Cerebellar cortex (tissue), 1 donor: ENCODE measurements at places on chromosomes 16 and 17.

DNA sequence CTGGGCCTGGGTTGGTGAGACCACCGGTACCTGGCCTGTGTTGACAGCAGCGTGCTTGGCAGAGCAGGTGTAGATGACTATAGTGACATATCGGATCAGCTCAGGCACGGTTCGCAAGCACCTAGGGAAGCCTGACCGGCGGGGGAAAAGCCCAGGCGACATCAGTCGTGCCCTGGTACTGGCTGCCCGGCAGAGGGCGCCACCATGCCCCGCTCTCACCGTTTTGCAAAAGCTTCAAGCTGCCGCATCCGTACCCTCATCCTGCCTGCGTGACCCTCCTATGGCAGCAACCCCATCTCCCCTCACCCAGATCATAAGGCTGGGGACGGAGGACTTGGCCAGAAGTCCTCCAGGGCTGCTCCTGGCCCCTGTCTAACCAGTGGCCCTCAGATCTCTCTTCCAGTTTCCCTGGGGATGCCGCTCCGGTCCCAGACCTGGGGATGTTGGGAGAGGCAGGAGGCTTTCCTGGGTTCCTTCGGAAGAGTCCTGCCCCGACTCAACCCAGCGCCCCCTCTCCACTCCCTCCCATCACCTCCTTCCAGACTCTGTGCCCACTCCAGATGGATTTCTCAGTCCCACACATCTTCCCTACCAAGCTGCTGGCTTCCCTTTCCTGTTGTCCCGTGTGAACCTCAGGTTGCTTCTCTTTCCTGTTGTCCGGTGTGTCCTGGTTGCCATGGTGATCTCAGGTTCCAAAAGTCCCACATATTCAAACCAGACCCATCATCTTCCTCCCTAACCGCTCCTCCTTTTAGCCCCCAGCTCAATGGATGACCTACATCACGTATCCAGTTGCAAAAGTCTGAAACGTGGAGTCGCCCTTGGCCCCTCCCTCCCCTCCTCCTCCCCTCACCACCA lies 13.7 kb downstream of the ALOX12B start:
- DNase-seq: peak; percentile 72

DNA sequence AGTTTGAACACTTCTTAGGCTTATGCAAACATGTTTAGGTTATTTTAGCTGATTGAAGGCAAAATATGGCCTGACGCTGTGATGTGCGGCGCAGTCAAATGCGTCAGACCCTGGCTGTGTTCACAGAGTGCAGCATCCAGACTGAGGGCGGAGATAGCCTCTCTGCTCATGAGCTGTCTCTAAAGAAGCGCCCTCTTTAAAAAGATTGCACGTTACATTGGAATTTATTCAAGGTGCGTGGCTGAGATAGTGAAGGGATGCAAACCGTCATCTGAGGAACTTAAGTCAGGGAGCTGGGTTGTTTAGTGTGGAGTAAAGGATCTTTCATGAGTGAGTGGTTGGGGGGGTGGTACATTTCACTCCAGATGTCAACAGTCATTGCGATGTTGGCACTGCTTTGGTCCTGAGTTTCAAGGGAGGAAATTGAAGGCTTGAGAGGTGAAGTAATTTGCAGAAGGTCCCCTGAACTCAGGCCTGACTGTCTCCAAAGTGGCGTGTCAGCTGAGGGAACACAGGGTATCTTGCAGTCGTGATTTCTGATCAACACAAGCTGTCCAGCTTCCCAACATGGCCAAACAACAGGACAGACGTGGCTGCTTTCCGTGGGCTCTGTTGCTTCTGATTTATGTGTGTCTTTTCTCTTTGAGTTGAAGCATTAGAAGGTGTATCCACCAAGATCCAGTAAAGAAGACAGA lies 33.4 kb downstream of the RPTOR start:
- DNase-seq: no peak

- no peak for DNase-seq
These were observed 108.5 kb downstream of the NLK start for GRCh38 chr17:28151001-28151400.

DNA sequence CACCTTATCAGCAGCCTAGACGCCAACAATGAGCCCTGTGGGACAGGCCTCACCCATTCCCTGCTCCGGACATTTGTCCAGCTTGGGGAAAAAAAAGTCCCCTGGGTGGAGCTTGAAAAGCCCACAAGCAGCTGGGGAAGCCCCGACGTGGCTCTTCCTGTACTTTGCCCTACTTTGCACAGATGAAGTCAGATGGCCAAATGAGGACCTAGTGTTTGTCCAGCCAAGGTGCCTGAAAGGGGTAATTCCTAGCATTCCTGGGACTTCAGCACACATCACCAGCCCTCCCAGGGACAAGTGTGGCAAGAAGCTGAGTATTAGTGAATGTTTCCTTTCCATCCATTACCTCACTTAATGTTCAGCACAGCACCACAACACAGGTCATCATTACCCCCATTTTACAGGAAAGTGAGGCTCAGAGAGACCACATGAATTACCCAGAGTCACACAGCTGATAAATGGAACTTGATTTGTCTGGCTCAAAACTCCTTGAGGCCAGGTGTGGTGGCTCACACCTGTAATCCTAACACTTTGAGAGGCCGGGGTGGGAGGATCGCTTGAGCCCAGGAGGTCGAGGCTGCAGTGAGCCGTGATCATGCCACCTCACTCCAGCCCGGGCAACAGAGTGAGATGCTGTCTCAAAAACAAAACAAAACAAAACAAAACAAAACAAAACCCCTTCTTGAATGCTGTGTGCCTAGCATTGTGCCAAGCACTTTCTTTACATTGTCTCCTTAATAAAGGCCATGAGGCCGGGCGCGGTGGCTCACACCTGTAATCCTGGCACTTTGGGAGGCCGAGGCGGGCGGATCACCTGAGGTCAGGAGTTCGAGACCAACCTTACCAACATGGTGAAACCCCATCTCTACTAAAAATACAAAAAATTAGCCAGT lies 19.9 kb upstream of the PLLP start:
- DNase-seq: no peak

DNA sequence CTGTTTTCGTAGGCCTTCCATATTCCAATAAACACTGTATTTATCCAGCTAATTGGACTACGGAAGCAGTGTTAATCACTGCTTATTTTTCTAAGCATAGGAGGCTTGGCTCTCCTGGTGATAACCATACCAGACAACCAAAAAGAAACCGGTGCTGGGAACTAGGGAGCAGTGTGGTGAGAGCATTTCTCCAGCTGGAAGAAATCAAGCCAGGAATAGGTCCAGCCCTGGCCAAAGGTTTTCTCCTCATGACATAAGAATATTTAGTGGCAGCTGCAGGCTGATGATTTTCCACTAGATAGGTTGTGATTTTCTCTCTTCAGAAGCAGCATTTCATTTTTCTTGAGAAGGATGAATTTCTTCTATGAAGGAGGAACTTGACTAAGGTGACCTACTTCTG lies 141.5 kb downstream of the TRIM37 start:
- DNase-seq: peak; percentile 14

DNA sequence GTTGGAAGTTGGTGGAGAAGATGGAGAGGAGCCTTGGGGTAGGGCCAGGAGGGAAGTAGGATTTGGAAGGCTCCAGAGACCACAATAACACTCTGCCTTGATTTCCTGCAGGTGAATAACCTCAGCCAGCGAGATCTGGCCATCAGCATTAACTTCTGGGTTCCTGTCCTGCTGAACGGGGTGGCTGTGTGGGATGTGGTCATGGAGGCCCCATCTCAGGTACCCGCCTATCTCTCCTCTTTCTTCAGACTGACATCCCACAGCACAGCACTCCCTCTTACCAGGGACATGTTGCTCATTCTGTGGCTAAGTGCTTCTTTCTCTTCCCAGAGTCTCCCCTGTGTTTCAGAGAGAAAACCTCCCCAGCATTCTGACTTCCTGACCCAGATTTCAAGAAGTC lies 4.9 kb downstream of the COX6A2 start:
- no peak for DNase-seq

- peak; percentile 33 for DNase-seq
These were observed 54.2 kb upstream of the MAP3K14 start for GRCh38 chr17:45370949-45371413.

DNA sequence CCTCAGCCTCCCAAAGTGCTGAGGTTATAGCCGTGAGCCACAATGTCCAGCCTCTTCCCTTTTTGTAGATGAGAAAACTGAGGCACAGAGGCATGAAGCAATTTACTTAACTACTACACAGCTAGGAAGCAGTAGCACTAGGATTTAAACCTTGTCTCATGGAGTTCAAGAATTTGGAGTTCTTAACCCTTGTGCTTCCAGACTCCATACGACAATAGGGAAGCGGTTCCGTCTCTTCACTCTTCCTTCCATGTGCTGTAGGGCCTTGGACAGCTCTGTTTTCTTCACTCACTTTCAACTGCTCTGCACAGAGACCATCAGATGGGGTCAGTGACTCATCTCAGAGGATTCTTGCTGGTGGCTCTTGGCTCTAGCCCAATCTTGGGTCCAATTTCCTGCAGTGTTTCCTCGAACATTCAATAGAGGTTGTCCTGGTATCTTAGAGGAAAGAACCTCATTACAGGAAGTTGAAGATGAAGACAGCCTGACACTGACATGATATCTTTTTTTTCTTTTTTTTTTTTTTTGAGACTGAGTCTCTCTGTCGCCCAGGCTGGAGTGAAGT lies 19.3 kb downstream of the ITGAL start:
- DNase-seq: no peak

DNA sequence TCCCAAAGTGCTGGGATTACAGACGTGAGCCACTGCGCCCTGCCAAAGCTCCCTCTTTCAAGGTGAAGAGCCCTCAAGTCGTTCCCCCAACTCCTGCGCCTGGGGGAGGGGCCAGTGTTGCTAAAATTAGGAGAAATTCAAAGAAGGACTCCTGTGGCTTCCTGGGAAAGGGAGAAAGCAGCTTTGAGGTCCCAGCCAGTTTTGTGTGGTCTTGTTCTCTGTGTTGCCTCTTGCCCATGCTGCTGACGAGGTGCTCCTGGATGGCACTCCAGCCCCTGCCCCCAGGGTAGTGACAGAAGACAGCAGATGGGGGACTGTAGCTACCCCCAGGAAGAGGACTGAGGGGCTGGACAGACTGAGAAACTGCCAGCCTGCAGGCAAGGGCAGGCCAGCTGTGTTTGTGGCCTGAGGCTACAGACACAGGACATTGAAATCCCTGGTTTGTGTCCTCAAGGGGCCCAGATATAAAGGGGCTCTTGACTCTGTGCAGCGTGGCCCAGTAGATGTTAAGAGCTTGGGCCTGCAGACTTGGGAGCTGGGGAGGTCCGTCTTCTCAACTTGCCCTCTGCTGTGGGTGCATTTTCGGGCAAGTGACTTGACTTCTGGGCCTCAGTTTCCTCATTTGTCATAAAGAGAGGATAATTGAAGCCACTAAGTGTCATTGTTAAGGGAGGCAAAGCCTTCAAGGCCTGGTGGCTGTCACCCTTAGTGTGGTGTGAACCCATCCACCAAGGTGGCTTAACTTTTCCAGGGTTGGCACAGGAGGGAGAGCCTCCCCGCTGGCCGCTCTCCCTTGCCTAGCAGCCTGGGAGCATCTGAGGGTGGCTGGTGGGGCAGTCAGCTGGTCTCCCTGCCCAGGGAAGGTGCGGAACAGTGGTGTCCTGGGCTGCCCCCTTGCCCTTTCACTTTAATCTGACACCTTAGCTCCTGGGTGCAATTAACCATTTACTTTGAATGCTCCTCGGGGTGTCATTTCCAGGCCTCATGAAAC lies 4.1 kb downstream of the UBALD2 start:
- DNase-seq: no peak

DNA sequence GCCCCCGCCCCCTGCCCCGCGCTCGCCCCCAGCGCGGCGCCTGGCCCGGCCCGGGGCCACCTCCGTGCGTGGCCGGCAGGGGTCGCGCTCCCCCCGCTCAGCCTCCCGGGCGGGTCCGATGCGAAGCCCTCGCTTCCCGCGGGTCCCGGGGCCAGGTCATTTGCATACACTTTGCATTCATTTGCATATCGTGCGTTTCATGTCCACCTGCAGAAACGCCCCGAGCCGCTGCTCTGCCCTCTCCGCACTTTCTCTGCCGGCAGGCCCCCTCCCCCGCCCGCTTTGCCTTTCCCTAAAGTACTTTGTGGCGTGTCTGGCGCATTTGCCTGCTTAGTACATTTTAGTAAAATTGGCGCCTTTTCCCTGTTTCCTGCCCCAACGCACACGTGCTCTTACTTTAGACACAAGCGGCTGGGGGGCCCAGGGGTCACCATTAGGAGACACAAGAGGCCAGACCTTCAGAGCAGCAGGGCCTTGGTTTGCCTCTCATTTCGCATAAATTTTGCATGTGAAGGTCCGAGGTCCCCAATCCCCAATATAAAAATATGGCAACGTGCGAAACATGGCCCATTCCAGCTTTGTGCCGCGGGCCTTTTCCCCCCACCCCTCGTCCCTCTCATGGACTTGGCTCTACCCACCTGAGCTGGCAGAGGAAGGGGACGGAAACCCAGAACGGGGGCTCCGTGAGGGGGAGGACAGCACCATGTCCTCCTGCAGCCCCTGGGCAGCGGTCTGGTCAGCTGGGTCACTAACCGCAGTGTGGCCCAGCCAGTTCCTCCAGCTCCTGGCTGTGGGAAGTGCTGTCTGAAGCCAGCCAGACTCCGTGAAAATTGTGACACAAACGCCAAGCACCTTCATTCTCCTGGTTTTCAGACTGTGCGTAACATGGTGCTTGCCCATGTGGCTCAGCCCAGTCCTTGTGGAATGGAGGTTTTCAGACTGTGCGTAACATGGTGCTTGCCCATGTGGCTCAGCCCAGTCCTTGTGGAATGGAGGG lies 34.8 kb downstream of the CBFA2T3 start:
- DNase-seq: peak; percentile 46

DNA sequence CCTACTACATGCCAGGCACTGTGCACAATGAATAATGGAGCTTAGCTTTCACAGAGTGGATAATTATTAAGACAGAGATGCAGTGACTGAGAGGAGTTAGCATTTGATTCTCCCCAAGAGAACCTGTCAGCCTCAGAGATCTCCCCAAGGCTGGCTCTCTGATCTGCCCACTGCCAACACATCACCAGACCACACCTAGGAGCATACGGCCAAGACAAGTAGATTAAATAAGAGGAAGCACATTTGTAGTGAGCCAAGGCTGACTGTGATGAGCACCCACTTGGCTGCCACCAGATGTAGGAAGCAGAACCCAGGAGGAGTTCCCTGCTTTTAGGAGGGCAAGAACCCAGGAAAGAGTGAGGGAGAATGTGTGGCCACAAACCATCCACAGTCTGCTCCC lies 130.1 kb downstream of the SPACA3 start:
- DNase-seq: no peak

DNA sequence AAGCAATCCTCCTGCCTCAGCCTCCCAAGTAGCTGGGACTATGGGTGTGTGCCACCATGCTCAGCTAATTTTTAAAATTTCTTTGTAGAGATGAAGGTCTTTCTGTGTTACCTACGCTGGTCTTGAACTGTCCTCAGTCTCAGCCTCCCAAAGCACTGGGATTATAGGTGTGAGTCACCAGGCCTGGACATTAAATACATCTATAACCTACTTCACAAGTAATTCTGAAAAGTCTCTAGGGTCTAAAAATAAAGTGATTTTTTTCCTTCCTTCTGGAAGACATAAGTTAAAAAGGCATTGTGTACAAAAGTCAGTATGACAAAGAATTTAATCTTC lies 118.3 kb downstream of the PARN start:
- no peak for DNase-seq

GRCh38 chr16:14109782-14110727 lies 38.9 kb downstream of the MRTFB start:
- no peak for DNase-seq
